Natural killer cell treated with Interleukin-12 subunit alpha and Interleukin-12 subunit beta and Interleukin-15 and Interleukin-18, amount 100 ng/mL, for 72 hours (primary cell): ENCODE measurements at places on chromosomes 3 and 15. TPM values are rescaled to one million over a fixed set of nuclear protein-coding genes. Genes with fewer than 3 reads are reported as not detected.

The IP6K1 gene
- 56.7 TPM for total RNA-seq

The RTP1 gene
- not detected for total RNA-seq

The B3GALNT1 gene
- total RNA-seq = 11.3 TPM

The GP9 gene
- not detected for total RNA-seq

The SENP8 gene
- total RNA-seq = 1.6 TPM

The HERC2 gene
- 95.8 TPM for total RNA-seq

The FAM43A gene
- total RNA-seq = 11.6 TPM

The C3orf22 gene
- total RNA-seq = not detected

The POTEB3 gene
- total RNA-seq = not detected

The GRK7 gene
- total RNA-seq = not detected

The NEIL1 gene
- 22.3 TPM for total RNA-seq

The CFAP44 gene
- total RNA-seq = 11.5 TPM

GRCh38 chr3:106398891-106399600 lies 530.2 kb upstream of the CBLB start:
- no peak for DNase-seq

DNA sequence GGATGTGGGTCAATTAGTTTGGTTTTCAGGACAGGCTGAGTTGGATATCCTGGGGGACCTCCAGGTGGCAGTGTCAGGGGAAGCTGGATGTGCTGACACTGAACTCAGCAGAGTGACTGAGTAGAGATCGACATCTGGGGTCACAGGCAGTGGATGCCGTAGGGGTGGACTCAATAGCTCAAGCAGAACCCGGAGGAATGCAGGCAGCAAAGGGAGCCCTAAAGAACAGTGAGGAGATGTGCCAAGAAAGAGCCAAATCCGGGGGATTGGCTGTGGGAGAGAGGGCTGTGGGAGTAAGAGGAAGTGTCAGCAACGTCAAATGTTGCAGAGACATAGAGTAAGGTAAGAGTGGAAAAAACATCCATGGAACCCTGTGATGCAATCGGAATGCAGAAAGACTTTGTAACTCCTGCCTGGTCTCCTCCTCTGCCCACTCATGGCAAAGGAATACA lies 11.6 kb downstream of the CCR5AS start:
- DNase-seq = peak; percentile 22

- no peak for DNase-seq
Measured at GRCh38 chr3:79410136-79410535, 357.7 kb downstream of the ROBO1 start.

DNA sequence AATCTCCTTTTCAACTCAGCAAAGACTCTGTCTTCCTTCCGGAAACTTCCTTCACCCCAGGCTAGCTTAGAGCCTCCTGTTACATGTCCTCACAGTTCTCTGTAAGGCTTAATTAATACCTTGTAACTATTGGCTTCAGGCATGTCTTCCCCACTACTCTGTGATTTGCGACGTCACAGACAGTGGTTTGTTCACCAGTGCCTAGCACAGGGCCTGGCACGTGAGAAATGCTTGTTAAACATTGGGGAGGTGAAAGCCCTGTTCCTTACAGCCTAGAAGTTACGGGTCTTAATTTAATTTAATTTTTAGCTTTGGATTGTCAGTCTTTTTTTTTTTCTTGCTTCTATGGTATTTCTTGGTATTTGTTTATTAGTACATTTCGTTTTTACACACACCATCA lies 36.4 kb upstream of the CACNA2D3 start:
- no peak for DNase-seq

- DNase-seq = no peak
Measured at GRCh38 chr3:123791898-123792297, 92.2 kb downstream of the MYLK start.

DNA sequence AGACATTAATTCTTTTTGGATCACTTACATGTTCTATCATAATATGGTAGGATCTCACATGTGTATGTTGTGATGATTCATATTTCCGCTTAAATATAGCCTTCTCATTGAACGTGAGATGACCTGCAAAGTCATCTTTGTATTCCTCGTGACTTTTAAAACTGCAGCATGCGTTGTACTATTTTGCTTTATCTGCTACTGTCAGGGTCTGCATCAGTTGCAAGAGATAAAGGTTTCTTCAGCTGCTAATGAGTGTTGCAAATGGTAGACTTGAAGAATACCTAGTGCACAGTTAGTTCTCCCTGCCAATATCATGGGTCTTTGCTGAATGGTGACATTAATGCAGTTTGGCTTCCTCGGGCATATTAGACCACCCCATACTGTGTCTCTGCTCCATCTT lies 31.8 kb downstream of the REC114 start:
- no peak for DNase-seq

- DNase-seq = no peak
Measured at GRCh38 chr3:110618512-110619226, 452.9 kb upstream of the NECTIN3 start.

GRCh38 chr3:115760716-115761115 lies 137.4 kb downstream of the GAP43 start:
- DNase-seq = no peak

GRCh38 chr3:63779227-63779626 lies 39.9 kb upstream of the C3orf49 start:
- DNase-seq = no peak

GRCh38 chr3:24773798-24774197 lies 279.1 kb upstream of the THRB start:
- no peak for DNase-seq

- no peak for DNase-seq
Measured at GRCh38 chr15:70609889-70610288, 153.5 kb downstream of the UACA start.

GRCh38 chr3:55701997-55702396 lies 214.9 kb upstream of the WNT5A start:
- DNase-seq = no peak

- DNase-seq = no peak
Measured at GRCh38 chr15:74251131-74251811, 15.1 kb downstream of the CCDC33 start.

- DNase-seq = no peak
Measured at GRCh38 chr3:188834349-188834748, 337.4 kb upstream of the TPRG1 start.

- DNase-seq = no peak
Measured at GRCh38 chr3:120670576-120670975, 11.5 kb downstream of the HGD start.
